ENCODE measurements at places on chromosomes 4 and X. TPM values are rescaled to one million over a fixed set of nuclear protein-coding genes. Genes with fewer than 3 reads are reported as not detected.

MAGEA10 gene
- not detected for polyA plus RNA-seq

MAGEC3 gene
- polyA plus RNA-seq, result not detected

AVPR2 gene
- polyA plus RNA-seq, result 0.05 TPM

NAP1L2 gene
- 1.8 TPM for polyA plus RNA-seq

MAGEA8 gene
- not detected for polyA plus RNA-seq

KLHL4 gene
- polyA plus RNA-seq, result 3.5 TPM

ZNF718 gene
- 0.96 TPM for polyA plus RNA-seq

DLG3 gene
- polyA plus RNA-seq, result 3.2 TPM

SYTL5 gene
- 1.1 TPM for polyA plus RNA-seq

FATE1 gene
- polyA plus RNA-seq, result not detected

ZFP92 gene
- polyA plus RNA-seq, result 0.70 TPM

ASB9 gene
- polyA plus RNA-seq, result 41.1 TPM

MTMR8 gene
- polyA plus RNA-seq, result 1.4 TPM

ZNF280C gene
- polyA plus RNA-seq, result 3.9 TPM

OTUD5 gene
- 48.2 TPM for polyA plus RNA-seq

MAGEE1 gene
- polyA plus RNA-seq, result 4.7 TPM

MAP3K15 gene
- 2.4 TPM for polyA plus RNA-seq

ABHD18 gene
- polyA plus RNA-seq, result 4.6 TPM

EGF gene
- polyA plus RNA-seq, result 0.59 TPM

HTN1 gene
- not detected for polyA plus RNA-seq

GLRB gene
- 1.8 TPM for polyA plus RNA-seq

RAP1GDS1 gene
- polyA plus RNA-seq, result 29.3 TPM

XAGE1A gene
- polyA plus RNA-seq, result 8.3 TPM

HTR2C gene
- polyA plus RNA-seq, result not detected

IGSF1 gene
- 0.50 TPM for polyA plus RNA-seq

TRPC3 gene
- polyA plus RNA-seq, result not detected

GAB3 gene
- 0.13 TPM for polyA plus RNA-seq

SLITRK4 gene
- not detected for polyA plus RNA-seq

CC2D2A gene
- polyA plus RNA-seq, result 10.1 TPM

FAM184B gene
- polyA plus RNA-seq, result 0.01 TPM

SGCB gene
- 20.9 TPM for polyA plus RNA-seq

Measured in A549 (cell line).